ENCODE measurements at places on chromosomes 7 and 10.

- peak; percentile 75 for DNase-seq
Measured at GRCh38 chr10:30687698-30688213, 58.2 kb upstream of the LYZL2 start.

DNA sequence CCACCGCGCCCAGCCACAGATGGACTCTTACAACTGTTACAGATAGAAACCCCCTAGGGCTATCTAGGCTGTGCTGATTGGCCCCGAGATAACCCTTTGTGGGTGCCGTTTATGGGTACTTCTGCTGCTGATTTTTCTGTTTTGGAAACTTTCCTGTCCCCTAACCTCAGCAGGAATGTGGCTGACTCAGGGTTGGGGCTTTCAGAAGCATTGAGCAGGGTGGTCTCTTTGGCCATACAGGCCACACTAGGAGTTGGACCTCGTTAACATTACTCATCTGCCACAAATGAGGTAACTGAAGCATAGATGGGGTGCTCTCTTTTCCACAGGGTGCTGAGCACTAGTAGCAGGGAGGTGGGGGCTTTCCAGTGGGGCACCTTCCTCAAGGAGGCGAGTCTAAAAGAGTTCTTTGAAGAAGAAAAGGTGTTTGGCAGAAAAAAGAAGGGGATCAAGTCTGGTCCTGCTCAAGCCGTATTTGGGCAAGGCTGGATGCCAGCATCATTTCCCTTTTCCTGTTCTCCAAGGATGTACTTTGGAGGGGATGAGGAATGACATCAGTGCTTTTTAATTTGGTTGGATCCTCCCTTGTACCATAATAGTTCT lies 6.4 kb downstream of the ZSCAN25 start:
- no peak for DNase-seq

DNA sequence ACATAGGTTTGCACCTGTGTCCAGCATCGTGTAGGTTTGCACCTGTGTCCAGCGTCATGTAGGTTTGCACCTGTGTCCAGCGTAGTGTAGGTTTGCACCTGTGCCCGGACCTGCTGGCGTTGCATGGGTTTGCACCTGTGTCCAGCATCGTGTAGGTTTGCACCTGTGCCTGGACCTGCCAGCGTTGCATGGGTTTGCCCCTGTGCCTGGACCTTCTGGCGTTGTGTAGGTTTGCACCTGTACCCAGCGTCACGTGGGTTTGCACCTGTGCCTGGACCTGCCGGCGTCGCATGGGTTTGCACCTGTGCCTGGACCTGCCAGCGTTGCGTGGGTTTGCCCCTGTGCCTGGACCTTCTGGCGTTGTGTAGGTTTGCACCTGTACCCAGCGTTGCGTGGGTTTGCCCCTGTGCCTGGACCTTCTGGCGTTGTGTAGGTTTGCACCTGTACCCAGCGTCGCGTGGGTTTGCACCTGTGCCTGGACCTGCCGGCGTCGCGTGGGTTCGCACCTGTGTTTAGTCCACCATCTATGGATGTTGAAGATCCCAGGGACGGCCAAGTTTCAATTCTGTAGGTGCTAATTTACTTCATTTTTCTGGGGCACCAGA lies 158.0 kb downstream of the WDR37 start:
- no peak for DNase-seq

DNA sequence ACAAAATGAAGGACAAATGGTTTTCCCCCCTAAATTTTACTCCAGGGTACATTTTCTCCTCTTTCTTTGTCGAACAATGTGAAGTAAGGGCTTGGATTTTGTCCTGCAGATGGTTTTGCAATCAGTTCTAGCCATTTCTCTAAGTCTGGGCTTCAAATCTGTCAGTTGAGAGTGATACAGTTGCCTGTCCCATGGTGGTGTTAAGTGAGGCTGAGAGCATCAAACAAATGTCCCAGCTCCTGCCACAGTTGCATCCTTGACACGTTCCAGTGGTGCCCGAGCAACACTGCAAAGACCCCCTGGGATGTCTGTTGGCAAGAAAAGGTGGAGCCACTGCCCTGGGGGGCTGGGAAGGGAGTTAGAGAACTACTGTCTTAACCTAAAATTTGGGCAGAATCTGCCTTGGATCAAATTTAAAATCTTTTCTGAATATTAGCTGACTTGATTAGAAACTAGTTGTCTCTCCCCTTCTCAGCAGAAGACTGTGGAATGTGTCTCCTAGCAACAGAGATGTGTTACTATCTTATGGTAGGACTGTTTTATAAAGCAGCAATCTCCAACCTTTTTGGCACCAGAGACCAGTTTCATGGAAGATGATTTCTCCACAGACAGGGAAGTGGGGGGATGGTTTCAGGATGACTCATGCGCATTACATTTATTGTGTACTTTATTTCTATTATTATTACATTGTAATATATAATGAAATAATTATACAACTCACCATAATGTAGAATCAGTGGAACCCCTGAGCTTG lies 102.0 kb upstream of the STEAP1B start:
- DNase-seq = peak; percentile 83

DNA sequence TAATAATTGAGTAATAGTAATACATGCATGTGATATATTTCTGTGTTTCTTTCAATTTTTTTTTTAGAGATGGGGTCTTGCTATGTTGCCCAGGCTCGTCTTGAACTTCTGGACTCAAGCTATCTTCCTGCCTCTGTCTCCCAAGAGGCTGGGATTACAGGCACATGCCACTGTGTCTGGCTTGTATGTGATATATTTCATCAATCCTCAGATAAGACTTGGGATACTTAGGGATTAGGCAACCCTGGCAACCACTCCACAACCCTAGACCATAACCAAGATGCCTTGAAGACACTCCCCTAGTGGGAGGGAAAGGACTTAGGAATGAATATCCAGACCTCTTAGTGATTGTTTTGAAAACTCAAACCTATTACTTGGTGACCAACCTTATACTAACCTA lies 154.8 kb downstream of the CCDC3 start:
- peak; percentile 86 for DNase-seq

GRCh38 chr7:133183969-133184368 lies 68.9 kb upstream of the EXOC4 start:
- no peak for DNase-seq

DNA sequence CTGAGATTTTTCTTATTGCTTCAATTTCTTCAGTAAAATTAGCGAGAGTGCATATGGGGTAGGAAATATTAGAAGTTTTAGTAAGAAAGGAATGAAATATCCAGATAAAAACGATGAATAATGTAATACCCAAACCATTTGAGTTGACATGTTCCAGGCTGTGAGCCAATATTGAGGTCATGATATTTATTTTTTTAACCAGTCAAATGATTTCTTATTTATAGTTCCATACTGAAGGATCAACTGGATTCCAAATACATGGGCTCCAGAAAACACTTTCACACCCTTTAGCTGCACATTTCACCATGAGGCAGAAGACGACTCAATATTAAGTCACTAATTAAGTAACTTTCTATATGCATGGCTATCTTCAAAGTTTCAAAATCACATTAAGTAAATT lies 312.5 kb downstream of the PPP1R3A start:
- no peak for DNase-seq

- DNase-seq = peak; percentile 48
Measured at GRCh38 chr7:87152897-87153641, 816 bp downstream of the DMTF1 start.

- no peak for DNase-seq
Measured at GRCh38 chr7:124762611-124763143, 2.9 kb downstream of the GPR37 start.

DNA sequence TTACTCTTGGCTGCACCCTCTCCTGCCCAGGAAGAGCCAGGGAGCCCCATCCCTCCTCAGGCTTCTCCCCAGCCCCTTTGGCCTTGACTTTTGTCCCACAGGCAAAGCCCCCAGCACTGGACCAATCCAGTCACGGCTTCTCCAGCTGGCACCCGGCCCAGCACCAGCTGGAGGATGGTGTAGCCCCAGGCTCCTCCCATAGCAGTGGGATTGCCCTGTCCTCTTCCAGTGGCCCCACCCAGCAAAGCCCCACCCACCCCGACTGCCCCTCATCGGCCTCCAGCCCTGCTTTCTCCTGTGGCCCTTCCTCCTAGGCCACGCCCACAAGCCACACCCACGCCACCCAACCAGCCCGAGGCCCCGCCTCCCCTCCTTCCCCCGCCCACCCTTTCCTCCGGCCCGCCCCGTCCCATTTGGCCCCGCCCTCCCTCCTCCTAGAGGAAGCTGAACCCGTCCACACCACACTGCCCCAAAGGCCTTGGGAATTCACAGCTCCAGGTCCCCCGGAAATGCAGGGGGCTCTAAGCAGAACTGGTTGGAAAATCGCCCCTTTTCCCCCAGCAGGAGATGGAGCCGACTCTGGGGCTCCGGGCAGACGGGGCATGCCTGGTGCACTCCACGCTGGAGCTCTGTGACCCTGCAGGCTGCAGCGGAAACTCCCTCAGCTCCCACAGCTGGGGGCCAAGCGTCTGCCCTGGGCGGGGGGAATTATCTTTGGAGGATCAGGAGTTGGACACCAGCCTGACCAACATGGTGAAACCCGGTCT lies 25.2 kb downstream of the GET4 start:
- peak; percentile 94 for DNase-seq

- no peak for DNase-seq
Measured at GRCh38 chr7:128029405-128029995, 1.7 kb downstream of the LRRC4 start.

DNA sequence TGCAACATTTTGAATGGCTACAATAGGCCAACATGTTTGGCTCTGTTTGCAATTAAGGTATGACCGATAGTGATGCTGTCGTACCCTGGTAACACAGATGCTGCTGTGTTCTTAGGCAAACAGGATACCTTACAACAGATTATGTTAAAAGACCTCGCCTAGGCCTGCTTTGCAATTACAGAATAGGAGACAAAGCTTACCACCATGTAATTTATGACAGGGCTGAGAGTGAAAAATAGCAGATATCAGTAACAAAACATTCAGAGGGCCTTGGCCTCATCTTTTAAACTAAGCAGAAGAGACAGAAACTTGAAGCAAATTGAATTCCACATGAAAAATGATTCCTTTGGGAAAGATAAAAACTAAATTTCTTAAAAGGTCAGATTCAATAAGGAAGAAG lies 29.4 kb upstream of the ABLIM1 start:
- no peak for DNase-seq

GRCh38 chr10:102344067-102344466 lies 51.4 kb upstream of the NFKB2 start:
- DNase-seq = peak; percentile 14

- no peak for DNase-seq
Measured at GRCh38 chr7:151187409-151188251, 580 bp upstream of the ASB10 start.

DNA sequence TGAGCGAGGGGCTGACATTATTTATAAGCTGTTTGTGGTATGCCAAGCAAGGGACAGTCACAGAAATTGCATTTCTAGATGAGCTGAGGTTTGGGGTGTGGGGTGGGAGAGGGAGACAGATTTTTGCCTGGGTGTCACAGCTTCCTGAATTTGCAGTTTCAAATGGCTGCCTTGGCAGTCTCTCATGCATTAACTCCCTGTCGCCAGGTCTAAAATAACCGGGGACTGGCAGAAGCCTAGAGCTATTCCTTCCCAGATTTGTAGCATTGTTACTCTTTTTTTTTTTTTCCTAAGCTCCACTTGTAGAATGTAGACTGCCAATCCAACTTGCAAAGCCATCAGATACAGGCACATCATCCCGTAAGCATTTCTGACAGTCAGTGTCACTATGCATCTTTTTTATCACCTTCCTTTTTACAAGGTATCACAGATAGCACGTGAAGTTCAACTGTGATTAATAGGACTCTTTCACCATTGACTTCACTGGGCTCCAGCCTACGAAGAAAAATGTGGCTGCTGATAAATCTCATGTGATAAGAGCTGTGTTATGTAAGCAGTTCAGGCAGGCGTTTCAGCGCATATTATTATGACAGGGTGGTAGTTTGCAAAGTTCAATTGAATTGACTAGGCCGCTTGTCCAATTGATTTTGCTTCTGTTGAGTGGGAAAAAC lies 130.7 kb upstream of the CELF2 start:
- DNase-seq = no peak

DNA sequence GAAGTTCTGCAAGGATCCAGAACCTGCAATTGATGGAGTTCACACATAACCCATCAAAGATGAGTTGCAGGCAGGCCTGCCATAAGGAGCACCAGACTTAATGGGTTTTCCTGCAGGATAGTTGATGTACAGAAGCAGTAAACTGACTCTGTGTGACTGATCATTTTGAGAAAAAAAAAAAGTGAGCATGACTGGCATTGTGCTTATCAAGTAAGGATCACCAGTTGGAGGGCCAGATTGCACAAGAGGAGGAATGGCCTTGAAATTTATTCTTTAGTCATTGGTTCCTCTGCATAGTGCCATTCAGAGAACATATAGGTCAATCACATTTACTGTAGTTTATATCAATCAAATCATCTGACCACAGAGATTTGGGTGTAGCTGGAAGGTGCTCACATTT lies 3.8 kb downstream of the CYP3A43 start:
- no peak for DNase-seq

GRCh38 chr10:61923210-61923949 lies 21.9 kb downstream of the ARID5B start:
- DNase-seq = peak; percentile 81

DNA sequence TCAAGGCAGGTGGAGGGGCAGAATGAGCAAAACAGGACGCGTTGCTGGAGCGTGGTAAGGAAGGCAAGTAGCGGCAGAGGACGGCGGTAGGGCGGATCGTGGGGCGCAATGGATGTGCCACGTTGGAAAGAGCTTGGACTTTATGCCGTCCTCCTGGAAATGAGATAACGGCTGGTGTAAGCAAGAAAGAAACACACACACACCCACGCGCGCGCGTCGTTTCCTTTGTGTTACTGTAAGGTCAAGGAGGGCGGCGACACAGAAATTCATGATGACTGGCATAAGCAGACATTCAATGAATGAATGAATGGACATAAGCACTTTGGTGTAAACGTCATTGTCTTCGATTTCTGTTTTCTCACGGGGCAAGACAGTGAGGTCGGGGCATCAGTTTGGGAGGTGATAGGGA lies 683 bp upstream of the ENTPD7 start:
- DNase-seq = peak; percentile 51

DNA sequence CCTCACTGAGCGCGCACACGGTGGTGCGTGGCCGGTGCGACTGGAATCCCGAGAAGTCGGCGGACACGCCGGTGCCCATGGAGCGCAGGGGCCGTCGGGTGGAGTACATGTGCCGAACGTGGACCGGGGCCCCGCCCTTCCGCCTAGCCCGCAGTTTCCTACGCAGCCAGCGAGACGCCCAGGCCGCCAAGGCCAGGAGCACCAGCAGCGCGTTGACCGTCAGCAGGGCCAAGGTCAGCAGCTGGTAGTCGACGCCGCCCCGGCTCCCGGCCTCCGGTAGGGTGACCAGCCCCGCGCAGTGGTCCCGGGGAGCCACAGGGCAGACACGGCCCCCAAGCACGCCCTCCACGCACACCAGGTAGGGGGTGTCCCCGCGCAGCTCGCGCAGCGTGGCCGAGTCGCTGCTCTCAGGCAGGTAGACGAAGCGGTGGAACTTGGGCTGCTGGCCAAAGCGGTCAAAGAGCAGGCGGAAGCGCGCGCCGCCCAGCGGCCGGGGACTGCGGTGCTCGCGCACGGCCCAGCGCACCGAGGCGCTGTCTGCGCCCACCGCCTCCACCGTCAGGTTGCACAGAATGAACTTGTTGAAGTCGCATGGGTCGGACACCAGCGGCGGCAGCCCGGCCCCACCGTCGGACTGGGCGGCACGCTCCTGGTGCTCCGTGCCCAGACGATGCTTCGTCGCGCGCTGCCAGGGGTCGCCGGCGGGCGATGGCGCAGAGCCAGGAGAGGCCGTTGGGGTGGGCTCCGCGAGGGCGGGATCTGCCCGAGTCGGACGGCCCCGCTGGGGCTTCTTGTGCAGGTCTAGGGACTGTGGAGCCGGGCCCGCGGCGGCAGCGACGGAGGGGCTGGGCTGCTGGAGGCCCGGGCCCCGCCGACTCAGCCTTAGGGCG lies 2.2 kb downstream of the TRIL start:
- DNase-seq = peak; percentile 37

GRCh38 chr10:86520871-86521677 lies 518 bp downstream of the WAPL start:
- peak; percentile 53 for DNase-seq
